Left lung (tissue), 14 donors: ENCODE measurements at places on chromosomes 7 and 10. TPM values are rescaled to one million over a fixed set of nuclear protein-coding genes. Genes with fewer than 3 reads are reported as not detected.

DNA sequence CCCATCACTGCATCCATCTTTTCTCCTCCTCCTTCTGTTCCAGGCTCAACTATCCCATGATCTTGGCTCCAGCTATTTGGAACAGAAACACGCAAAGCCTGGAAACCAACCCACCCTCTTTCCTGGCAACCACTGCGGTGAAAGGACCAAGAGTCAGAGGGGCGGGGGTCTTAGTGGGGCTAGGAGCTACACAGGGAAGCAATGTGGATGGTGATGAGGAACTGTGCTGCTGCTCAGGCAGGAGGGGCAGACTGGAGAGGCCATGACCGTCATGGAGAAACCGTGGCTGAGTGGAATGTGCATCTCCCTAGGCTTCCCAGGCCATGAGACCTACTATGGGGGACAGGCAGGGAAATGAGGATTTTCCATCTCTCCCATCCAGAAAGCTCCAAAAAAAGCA lies 25.6 kb downstream of the PLAC9 start:
- no peak for DNase-seq

DNA sequence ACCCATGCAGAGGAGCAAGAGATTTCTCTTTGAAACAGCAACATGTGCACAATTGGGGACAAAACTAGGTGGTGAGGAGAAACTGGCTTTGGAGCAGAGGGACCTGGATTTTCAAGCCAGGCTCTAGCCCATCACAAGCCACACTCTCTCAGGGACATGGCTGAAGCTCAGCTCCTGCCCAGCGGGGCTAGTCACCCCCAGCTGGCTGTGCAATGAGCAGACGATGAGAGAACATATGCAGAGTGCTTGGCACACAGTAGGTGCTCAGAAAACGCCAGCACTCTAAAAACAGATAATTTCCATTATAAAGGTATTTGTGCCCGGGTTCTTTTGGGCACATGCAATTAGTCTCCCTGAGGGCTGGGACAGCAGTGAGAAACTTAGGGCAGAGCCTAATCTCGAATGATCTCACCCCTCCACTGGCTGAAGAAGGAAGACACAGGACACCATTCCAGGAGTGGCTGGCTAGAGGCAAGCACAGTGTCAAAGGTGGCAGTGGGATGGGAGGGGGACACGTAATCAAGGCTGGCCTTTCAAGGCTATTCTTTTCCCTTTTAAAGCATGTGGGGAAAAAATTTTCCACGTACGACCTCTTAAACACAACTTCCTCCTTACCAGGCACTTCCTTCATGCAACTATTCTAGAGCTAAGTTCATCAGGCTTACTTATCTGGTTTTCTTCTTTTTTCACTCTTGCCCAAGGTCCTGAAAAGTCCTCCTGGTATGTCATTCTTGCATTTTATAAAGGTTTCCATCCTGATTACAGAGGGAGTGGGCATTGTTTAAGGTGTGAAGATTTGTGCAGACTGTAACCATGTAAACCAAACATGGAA lies 15.1 kb downstream of the FAM53B start:
- no peak for DNase-seq

DNA sequence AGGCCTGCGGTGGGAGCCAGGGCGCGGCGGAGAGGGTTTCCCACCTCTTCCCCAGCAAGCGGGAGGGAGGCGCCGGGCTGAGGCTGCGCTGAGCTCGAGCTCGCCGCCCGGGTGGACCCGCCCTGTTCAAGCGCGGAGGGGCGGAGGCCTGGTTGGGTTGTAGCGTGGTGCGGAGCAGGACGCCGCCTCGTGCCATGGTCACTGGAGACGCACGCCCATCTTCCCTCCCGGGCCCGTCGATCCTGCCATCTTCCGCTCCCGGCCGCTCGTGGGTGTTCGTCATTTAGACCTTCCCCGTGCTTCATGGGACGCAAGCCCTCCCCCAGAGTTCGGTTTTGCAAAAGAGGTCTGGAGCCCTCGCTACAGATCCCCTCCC lies 9.3 kb upstream of the EN2 start:
- DNase-seq: no peak

GRCh38 chr10:9222917-9223316 lies 1168.4 kb downstream of the GATA3 start:
- DNase-seq: no peak

DNA sequence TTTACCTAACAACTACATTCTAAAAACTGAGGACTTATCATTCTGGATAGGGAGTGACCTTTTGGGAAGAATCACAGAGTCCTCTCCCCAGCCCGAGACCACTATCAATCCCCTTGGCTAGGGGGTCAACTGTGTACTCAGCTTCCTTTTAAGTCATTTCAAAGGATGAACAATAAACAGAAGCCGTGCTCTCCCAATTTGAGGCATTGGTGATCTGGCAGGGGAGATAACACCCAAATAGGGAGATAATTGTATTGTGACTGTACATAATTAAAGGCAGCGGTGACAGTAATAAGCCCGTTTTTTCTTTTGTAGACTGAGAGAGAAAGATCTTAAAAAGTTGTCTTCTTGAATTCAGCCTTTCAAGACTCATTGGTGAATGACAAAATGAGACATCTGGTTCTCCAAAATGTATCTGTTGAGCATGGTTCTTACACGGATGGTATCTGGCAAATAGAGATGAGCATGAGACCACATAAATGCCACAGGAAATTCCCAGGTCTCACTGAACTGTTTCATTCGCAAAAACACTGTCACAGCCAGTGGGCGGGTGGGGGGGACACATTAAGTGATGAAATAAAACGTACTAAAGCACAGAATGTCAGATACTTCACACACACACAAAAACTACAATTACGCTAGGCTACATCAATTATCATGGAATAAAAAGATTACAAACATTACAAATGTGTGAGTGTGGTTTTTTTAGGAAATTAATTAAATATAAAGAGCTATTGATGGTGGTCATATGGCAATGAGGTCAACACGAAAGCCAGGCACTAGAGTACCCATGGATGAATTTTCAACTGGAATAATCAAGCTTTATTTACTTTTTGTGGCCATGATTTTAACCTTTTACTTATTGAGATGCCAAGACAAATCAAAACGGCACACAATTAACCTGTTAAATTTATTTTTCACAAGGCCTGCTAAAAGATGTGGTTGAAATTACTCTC lies 108.4 kb downstream of the HIPK2 start:
- no peak for DNase-seq

- no peak for DNase-seq
Measured at GRCh38 chr10:133347710-133348517, 741 bp downstream of the PRAP1 start.

DNA sequence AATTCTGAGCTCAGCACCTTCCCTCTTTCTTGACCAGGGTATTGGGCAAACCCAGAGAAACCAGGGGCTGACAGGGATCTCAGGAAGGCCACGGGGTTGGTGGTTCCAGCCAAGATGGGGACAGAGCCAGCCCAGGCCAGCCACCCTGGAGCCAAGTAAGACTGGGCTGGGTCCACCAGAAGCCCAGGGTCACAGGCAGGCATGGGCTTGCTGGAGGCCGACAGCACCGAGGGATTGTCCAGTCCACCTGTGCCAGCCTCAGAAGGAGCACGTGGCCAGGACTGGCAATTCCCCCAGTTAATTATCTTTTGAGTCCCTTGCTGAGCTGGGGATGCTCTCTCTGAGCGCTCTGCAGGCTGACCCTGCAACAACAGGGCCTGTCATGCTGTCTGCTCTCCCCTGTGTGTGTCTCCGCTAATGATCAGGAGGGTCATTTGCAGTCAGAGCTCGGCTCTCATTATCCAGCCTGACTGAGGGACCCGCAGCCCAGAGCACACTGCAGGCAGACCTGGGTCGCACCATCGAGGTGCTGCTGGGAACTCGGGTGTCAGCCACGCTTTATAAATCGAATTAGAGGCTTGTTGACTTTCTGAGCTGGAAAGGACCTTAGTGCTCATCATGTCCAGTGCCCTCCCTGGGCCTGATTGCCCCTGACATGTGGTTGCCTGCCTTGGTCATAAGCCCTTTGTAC lies 69.5 kb upstream of the PPIF start:
- DNase-seq: no peak

DNA sequence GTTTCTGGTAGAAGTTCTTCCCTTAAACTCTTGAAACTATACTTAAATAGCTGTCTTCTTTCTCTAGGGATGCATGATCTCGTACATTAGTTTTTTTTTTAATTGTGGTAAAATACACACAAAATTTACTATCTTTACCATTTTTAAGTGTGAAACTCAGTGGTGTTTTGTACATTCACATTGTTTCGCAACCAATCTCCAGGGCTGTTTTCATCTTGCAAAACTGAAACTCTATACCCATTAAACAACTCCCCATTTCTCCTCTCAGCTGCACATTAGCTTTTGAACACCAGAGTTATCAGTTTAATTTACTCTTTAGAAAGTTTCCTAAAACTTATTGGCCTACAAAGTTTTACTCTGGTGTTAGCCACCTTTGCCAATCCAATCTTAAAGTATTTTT lies 45.5 kb upstream of the PRKAR2B start:
- no peak for DNase-seq

- DNase-seq: peak; percentile 69
Measured at GRCh38 chr10:24503461-24504320, 220.0 kb downstream of the ARHGAP21 start.

DNA sequence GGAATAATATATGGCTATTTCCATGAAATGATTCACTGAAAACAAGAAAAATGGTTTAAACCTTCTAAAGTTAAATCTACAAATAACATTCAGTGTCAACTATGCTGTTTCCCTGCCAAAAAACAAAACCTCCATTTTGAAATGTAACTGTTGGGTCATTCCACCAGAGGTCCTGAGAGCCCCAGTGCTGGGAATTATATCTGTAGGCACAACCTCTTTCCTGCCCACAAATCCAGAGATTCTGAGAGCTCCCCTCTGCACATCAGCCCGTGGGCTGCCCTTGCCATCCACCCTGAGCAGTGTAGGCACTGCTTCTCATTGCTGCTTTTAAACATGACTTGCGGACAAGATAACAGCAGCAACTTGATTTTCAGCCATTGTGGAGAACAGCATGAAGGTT lies 198.6 kb downstream of the TMEM178B start:
- DNase-seq: no peak

DNA sequence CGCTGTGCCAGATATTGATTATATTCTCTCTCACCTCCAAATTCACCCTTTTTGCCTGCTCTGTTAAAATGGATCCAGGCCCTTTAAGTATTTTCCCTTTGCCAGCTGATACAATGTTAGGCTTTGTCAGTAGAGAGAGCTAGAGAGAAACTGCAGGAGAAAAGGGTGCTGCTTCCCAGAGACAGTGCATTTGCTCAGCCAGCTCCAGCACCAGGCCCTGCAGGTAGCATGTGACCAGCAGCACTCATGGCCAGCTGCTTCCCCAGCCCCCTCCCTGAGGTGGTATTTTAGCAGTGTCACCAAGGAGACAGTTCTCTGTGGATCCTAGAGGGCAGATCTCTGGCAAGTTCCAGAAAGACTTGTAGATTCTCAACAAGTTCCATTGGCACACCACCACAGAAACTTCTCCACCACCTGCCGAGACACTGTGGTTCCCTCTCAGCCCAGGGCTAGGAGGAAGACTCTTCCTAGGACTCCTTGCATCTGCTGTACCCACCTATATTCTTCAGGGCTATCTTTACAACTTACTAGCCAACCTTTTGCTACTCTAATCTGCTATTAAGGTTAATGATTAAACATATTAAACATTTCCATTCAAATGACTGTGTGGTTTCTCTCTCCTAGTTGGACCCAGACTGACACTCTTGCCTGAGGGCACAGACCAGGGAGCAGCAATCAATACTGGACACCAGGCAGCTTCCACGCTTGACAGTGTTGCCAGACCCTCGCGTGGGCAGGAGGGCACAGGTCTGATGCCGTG lies 35.6 kb upstream of the ADAM12 start:
- no peak for DNase-seq

- DNase-seq: no peak
Measured at GRCh38 chr7:100520138-100520537, 18.9 kb upstream of the AGFG2 start.

GRCh38 chr7:30703756-30704155 lies 21.5 kb upstream of the CRHR2 start:
- no peak for DNase-seq

DNA sequence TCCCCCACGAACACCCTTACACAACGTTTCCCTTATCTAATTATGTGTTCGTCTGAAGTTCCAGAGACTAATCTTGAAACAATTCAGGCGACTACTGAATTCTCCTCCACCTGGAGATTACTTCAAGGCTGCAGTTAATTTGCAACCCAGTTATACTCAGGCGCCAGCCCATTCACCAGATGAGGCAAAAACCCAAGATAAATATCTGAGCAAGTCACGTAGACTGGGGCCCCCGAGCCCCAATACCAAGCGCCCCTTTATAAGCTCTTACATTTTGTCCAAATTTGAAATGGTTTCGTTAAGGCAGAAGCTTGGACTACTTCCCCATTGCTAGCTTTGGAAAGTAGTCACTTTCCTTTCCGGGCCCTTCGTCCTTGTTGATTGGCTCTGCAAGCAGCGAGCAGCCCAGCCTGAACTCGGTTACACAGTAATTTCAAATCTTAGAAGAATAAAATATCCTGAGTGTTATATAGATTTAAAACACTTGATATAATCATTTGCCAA lies 1.2 kb downstream of the TPK1 start:
- DNase-seq: no peak

GRCh38 chr7:17640730-17641377 lies 299.4 kb downstream of the SNX13 start:
- no peak for DNase-seq

- no peak for DNase-seq
Measured at GRCh38 chr10:126218778-126219649, 169.3 kb downstream of the ADAM12 start.

- DNase-seq: no peak
Measured at GRCh38 chr7:84238596-84238995, 44.0 kb upstream of the SEMA3A start.

GRCh38 chr7:50214126-50214670 lies 90.3 kb upstream of the IKZF1 start:
- DNase-seq: no peak

- no peak for DNase-seq
Measured at GRCh38 chr7:16399265-16399831, 22.0 kb downstream of the CRPPA start.

- no peak for DNase-seq
Measured at GRCh38 chr10:119237722-119238436, 30.5 kb downstream of the GRK5 start.

- DNase-seq: no peak
Measured at GRCh38 chr7:131110297-131111080, 217.2 kb upstream of the MKLN1 start.

The HOXA11 gene
- polyA plus RNA-seq: not detected

The FAM20C gene
- polyA plus RNA-seq: 31.2 TPM

The ANLN gene
- polyA plus RNA-seq: 37.2 TPM

The CUX1 gene
- 86.4 TPM for polyA plus RNA-seq

The DNAJB6 gene
- 149 TPM for polyA plus RNA-seq

The CD36 gene
- 391 TPM for polyA plus RNA-seq

The ZPBP gene
- not detected for polyA plus RNA-seq

The PPP1R3A gene
- 0.17 TPM for polyA plus RNA-seq

The MACC1 gene
- polyA plus RNA-seq: 13.1 TPM

The CPXM2 gene
- polyA plus RNA-seq: 2.5 TPM

The CPA4 gene
- 0.63 TPM for polyA plus RNA-seq
